ENCODE measurements at places on chromosomes 7 and 10.

GRCh38 chr7:117401293-117402002 lies 25.8 kb downstream of the ASZ1 start:
- peak; percentile 26 for DNase-seq

- peak; percentile 46 for DNase-seq
These were observed 975.2 kb downstream of the SORCS1 start for GRCh38 chr10:106189292-106189691.

- DNase-seq, result no peak
These were observed 24.6 kb upstream of the WNT2 start for GRCh38 chr7:117347480-117347879.

DNA sequence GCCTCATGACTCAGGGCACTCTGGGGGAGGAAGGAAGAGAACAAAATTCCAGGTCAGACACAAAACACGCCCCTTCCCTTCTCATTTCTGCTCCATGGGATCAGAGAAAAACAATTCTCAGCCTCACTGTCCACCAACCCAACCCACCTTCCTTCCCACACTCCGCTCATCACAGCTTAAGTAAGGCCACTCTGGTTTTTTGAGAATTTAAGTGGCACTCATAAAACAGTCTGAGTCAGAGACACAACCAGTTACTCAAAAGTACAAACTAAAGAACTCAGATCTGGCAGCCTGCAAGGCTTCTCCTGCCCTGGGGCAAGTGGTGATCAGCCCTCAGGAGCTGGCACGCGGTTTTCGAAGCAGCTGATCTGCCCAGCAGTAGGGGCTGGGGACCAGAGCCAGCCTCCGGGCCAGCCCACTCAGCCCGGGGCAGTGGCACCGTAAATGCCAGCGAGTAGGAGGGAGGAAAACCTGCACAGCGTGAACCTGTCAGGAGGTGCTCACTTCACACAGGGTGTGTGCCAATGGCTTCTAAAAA lies 39.1 kb upstream of the ABLIM1 start:
- DNase-seq, result peak; percentile 83

DNA sequence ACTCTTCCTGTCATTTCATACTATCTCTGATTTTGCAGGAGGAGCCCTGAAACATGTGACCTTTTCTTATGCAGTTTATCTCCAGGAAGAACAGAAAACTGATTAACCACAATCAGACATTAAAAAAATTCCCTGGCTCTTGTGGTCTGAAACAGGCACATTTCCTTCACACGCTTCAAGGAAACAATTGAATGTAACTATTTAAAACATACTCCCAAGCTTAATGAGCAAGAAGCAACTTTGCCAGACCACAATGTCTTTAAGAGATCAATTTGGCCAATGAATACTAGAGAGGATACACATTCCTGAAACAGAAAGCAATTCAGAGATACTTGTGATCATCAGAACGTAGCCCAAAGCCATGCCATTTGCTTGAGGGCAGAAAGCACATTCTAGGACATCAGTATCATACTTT lies 65.8 kb downstream of the PIP4K2A start:
- DNase-seq, result peak; percentile 73

DNA sequence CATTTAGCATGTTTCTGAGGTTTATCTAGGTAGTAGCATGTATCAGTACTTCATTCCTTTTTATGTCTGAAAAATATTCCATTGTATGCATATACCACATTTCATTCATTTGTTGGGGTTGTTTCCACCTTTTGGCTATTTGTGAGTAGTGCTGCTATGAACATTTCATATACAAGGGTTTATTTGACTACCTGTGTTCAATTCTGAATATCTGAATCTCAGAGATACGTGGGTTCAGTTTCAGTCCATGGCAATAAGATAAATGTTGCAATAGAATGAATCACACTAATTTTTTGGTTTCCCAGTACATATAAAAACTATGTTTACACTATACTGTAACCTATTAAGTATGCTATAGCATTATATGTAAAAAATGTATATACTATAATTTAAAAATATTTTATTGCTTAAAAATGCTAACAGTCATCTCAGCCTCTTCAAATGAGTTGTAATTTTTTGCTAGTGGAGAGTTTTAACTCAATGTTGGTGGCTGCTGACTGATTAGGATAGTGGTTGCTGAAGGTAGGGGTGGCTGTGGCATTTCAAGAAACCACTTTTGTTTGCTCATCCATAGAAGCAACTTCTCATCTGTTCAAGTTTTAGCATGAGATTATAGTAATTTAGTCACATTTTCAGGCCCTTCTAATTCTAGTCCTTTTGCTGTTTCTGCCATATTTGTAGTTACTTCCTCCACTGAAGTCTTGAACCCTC lies 13.9 kb downstream of the PLEKHA1 start:
- DNase-seq, result no peak

GRCh38 chr10:78413076-78414055 lies 379.7 kb downstream of the RPS24 start:
- DNase-seq, result no peak

GRCh38 chr10:77537720-77538373 lies 99.8 kb downstream of the KCNMA1 start:
- DNase-seq, result no peak

DNA sequence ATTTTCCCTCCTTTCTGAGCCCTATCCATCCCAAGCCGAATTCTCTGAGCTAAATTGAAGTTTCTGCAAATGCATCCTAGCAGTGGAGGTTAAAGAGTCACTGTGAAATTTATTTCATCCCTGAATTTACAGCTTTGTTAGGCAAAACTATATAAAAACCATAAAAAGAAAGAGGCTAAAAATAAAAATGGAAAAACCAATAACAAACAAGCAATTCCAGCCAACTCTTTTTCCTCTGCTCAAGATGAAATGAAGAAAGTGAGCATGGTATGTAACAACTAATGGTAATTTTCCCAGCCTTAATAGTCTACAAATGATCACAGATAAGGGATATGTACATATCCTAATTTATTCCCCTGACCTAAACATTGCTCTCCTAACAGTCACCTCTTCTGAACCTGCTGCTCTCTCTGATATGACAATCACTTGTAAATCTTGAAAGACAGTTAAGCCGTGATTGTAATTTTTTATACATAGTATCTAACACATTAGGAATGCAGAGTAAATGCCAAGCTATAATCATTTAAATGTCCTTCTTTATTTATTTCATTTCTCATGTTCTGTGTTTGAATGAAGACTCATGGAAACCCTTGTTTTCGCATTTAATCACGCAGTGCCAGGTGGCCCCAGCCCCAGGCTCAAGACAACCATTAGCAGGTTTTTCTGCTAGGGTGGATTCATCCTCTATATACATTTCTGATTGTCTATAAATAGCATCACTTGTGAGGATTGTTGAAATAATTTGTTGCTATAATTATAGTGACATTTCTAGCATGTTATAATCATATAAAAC lies 48.6 kb upstream of the NRP1 start:
- no peak for DNase-seq

- DNase-seq, result no peak
These were observed 55.5 kb downstream of the MET start for GRCh38 chr7:116727432-116728009.

DNA sequence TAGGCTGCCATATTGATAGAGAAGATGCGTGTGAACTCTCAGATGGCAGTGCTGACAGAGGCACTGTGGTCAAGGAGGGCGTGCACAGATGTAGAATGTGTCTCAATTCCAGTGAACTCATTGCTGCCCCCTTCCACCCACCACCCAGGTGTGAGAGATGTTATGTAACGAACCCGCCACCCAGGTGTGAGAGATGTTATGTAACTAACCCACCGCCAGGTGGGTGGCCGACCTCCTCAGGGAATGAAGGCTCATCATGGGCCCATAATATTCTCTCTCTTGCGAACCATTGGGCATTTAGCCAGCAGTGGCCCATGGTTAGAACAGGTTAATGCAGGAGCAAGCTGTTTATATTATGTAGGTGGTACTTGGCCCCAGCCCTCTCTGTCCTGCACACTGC lies 140.4 kb upstream of the MTPN start:
- DNase-seq, result no peak

DNA sequence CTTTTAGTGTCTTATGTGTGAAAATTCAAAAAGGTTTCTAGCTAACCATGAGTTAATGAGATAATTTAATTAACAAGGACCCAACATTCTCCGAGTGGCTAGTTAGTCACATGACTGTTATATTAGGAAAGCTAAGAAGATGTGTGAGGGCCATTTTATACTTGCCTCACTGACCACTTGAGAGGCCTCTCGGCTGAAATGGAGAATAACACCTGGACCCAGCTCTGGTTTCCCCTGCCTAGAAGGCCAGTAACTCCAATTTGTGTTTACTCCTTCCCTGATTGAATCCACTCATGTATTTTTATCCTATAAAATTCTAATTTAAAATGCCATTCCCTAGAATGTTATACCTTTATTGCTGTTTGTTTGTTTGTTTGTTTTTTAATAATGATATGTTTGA lies 1091.2 kb downstream of the KCNMA1 start:
- no peak for DNase-seq

DNA sequence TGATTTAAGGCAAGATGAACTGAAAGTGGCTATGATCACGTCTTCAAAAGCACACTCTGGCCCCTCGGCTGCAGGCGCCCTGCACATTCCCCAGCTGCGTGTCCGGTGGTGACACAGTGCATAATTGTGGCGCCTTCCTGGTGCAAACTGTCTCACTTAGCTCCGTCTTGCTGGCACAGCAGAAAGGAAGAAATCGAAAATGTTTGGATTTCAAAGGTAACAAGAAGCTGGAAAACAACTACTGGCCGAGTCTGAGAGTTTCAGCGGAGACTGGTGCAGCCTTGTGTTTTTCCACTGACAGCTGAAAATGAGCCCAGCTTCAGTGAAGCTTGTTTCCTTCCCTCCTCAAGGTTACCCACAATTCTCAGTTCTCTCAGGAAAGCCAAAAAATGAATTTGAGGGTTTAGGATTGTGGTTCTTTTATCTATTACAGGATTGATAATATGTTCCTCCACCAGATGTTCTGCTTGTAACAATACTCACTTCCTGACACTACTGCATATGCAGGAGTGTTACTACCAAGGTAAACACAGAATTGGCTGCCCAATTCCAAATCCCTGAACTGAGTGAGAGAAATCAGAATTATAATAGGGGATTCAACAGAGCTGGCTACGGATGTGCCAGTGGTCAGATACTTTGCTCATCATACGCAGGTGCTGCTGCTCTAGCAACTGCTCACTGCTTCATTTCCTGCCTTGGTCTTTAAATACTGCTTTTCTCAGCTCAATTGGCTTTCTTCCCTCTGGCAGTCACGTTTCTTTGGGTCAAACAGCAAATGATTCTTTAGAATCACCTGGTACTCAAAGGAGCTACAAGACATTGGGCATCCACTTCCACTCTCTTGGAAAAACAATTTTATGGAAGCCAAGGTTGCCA lies 63.7 kb downstream of the TRUB1 start:
- DNase-seq, result no peak

DNA sequence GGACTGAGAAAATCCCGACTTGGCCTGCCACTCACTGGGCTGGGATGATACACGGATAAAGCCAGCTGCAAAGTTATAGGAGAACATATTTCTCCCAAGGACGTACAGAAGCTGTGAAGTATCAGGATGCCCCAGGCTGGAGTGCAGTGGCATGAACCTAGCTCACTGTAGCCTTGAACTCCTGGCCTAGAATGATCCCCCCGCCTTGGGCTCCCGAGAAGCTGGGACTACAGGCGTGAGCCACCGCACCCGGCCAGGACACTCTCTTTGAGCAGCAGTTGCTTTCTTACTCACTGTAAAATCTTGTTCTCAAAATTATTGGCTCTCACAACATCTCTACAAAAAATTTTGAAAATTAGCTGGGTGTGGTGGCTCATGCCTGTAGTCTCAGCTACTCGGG lies 50.4 kb downstream of the CLEC2L start:
- no peak for DNase-seq

DNA sequence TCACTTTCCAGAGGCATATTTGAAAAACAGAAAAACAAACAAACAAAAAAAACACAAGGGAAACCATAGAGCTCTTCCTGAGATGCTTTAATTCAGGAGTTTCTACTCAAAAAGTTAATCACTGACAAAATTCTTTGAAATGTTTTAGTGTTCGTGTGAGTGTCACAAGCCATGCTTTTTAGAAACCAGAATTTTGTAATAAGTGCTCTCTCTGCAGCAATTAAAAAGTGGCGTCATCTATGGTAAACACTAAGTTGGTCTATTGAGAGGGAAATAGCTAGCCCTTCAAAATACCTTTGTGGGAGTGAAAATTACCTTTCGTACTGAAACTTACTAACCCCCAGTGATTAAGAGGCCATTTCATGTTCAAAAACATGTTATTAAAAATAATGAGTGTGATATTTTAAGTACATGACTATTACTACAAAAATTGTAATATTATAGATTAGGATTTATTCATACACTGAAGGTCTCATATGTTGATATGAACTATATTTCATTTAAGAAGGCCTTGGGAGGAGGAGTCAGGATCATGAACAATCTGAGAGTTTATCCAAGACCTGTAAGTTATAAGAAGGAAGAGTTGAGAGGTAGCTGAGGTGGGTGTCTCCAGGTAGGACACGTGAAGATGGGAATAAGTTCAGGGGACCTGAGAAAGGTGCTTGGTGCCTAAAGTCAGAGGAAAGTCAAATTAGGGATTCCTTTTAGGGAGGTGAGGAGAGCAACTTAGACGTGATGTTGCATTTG lies 94.6 kb downstream of the PPP1R9A start:
- DNase-seq, result no peak

GRCh38 chr7:30503274-30504212 lies 1.1 kb downstream of the GGCT start:
- peak; percentile 32 for DNase-seq

GRCh38 chr10:50395271-50395670 lies 144.0 kb upstream of the ASAH2 start:
- DNase-seq, result peak; percentile 44

DNA sequence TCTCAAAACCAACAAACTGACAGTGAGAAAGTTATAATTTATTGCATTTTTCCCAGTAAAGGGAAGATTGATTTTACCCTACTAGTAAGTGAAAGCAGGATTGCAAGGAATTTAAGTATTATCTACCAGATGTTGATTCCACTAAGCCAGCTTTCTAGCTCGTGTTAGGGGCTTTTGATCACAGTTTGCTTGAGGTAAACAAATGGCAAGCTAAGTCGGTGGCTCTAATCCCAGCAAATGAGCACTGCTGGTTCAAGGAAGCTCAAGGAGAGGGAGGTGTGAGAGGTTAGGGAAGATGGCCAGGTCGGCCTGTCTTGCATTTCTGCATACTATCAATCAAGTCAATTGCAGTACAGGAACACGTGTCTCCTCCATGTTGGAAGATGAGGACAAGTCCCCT lies 448.7 kb upstream of the POM121L12 start:
- no peak for DNase-seq

GRCh38 chr10:126042906-126043305 lies 146.5 kb downstream of the FANK1 start:
- no peak for DNase-seq
